Body of pancreas (tissue), 4 donors: ENCODE measurements at places on chromosomes 4 and X. TPM values are rescaled to one million over a fixed set of nuclear protein-coding genes. Genes with fewer than 3 reads are reported as not detected.

Gene SYNPO2
- 7.6 TPM for total RNA-seq

- H3K4me1 ChIP-seq, result no peaks in the 10 kb centered on the region
- DNase-seq, result no peak
- H3K36me3 ChIP-seq, result no peaks in the 10 kb centered on the region
- no peak overlapping the region for H3K4me3 ChIP-seq
These were observed 413.3 kb downstream of the CCSER1 start for GRCh38 chr4:90540536-90540935.

GRCh38 chrX:53186351-53186750 is 38.7 kb downstream of the KDM5C start:
- no peaks in the 10 kb centered on the region for H3K27me3 ChIP-seq
- H3K4me3 ChIP-seq, result no peak overlapping the region
- no peak overlapping the region for H3K27ac ChIP-seq
- H3K36me3 ChIP-seq, result no peaks in the 10 kb centered on the region
- no peaks in the 10 kb centered on the region for H3K4me1 ChIP-seq

GRCh38 chr4:25421816-25422525 is 44.9 kb downstream of the ANAPC4 start:
- H3K4me3 ChIP-seq, result no peak overlapping the region
- DNase-seq, result no peak
- no peaks in the 10 kb centered on the region for H3K4me1 ChIP-seq
- peaks cover 4% of the 10 kb centered on the region for H3K36me3 ChIP-seq
